NK-92 treated with Interleukin-12 subunit alpha and Interleukin-12 subunit beta, amount 100 ng/mL, for 24 hours (cell line): ENCODE measurements at places on chromosomes 16 and 17.
A peak's percentile ranks its signal among the peaks of the same experiment; 100 is the strongest.

- peak; percentile 65 for DNase-seq
Measured at GRCh38 chr16:24539850-24540601, 660 bp downstream of the RBBP6 start.

- no peak for DNase-seq
Measured at GRCh38 chr16:87966685-87967185, 15.5 kb downstream of the BANP start.

DNA sequence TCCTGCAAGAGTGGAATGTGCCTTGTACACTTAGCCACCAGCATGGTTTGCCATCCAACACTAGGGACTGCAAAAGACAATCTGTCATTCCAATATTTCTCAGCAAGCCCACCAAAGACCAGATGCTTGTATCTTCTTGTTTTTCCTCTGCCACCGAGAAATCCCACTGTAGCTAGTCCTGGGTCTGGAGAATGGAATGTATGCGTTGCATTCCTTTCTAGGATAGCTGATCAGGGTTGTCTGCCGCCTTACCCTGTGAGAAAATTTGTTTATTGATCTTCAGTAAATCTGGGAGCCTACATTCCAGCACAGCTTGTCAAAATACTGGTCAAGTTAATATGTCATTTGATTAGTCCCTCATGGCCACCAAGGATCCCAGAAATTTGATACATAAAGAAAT, 28.1 kb upstream of the ADAMTS18 start:
- DNase-seq: no peak

- no peak for DNase-seq
Measured at GRCh38 chr16:80029761-80030481, 429.4 kb upstream of the MAF start.

- DNase-seq: no peak
Measured at GRCh38 chr16:25219070-25219737, 2.5 kb downstream of the AQP8 start.

DNA sequence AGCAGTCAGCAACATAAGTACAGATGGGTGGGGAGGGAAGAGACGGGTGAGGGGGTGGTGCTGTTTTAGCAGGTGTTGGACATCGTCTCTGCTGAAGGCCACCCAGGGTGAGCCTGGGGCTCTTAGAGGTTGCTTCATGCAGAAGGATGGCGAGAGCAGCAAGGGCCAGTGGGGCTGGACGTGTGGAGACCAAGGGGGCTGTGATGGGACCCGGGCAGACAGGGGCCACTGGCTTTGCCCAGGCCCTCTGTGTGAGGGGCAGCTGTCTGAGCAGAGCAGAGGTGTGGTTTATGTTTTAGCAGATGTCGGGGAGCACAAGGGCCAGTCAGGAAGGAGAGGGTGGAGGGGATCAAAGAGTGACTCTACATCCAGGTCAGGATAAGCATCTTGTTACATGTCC, 4.8 kb downstream of the NARF start:
- DNase-seq: no peak

DNA sequence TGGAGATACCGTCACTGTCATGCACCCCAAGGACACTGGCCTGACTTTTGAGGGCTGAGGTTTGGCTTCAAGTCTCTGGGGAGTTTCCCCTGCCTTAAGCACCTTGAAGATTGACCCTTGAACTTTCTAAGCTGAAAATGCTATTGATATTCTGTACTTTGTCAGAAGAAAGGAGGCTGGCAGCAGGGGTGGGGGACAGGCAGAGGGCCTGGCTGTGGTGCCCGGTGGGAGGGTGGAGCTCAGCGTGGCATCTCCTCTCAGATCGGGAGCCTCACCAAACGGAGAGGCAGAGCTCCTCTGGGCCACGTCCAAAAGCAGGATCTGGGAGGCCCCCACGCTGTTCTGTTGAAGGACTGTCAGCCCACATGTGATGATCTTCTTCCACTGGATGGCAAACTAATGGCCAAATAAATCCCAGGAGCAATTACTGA, 305.2 kb upstream of the IRX3 start:
- no peak for DNase-seq

DNA sequence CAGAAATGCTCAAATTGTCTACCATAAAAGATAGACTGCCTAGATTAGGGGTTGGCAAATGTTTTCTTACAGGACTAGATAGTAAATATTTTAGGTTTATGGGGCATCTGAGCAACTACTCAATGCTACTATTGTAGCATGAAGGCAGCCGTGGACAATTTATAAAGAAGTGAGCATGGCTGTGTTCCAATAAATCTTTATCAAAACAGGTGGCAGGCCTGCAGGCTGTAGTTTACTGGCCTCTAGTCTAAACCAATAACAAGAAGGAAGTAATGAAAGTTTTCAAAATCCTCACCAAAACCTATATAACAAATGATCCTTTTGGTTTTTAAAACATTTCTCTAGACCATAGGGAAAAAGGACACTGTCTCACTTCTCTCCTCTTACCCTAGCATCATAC, 105.2 kb downstream of the PRKCB start:
- DNase-seq: no peak

DNA sequence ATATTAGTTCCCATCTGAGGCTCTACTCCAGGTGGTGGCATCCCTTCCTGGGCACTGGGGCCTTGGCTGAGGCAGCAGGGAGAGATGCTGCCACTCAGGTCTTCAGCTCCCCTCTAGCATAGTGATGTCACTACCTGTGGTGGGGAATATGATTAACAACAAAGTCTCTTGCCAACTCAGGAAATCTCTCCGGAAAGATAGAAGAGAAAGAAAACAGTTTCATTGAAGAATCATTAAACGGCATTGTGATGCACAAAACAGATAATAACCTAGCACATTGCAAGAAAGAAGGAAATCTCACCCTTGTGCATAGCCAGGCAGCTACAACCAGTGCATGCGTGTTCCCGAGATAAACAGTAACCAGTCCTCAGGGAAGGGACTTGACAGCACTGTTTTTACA, 12.2 kb upstream of the ZNF267 start:
- no peak for DNase-seq

GRCh38 chr16:57622361-57623250, 5.8 kb upstream of the ADGRG1 start:
- DNase-seq: no peak

DNA sequence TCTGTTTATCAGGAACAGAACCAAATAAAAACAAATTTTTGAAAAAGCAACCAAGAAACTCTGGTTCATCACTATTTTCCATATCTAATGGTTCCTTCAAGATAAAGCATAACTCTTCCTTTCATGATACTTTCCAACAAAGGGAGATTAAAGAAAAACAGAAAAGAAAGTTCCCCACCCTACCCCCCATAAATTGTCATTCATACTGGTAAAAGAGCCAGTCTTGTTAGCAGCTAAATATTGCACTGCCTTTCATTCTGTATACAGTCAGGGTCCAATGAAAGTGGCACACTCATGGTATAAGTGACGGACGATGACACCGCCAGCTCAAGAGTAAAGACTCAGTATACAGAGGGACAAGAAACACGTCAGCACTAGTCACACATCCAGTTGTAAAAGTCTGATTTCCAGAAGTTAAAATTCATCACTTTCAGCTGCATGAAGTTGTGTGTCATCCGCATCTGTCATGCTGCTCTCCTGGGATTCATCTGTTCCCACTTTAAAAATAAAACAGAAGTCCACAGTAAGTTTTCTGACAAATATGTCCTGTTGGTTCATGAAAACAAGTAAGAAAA, 68.5 kb downstream of the CDC27 start:
- no peak for DNase-seq

DNA sequence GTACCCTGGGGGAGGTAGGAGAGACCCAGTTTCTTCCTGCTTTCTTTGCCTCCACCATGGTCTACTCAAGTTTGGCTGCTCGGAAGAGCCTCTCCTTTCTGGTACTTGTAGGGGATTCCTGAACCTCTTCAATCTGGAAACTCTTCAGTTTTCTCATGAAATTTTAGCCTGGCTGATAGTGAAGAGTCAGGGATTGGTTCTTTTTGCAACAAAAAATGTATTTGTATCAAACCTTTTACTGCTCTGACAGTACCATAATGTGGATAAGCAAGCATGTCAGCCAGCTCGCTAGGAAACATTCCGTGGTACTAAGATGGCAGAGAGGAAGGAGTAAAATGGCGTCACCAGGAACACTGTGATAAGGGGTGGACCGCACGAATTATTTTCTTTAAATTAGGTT, 55.4 kb downstream of the NUP93 start:
- DNase-seq: no peak

DNA sequence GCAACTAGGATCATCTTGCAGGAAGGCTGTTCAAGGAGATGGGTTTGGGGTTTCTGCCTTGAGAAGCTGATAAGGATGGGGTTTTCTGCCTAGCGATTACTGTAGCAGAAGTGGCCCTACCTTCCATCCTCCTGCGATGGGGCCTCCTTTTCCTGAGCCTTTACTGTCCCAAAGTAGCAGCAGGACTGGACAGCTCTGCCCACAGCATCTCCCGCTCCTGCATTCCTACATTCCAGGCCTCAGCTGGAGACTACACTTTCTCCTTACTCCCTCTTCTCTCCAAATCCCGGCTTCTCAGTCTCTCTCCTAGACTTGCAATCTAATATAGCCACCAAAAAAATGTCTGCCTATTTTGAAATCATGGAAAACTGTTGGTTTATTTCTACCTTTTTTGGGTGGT, 355.4 kb downstream of the CA10 start:
- no peak for DNase-seq

- DNase-seq: no peak
Measured at GRCh38 chr16:86079255-86079885, 180.4 kb downstream of the IRF8 start.

DNA sequence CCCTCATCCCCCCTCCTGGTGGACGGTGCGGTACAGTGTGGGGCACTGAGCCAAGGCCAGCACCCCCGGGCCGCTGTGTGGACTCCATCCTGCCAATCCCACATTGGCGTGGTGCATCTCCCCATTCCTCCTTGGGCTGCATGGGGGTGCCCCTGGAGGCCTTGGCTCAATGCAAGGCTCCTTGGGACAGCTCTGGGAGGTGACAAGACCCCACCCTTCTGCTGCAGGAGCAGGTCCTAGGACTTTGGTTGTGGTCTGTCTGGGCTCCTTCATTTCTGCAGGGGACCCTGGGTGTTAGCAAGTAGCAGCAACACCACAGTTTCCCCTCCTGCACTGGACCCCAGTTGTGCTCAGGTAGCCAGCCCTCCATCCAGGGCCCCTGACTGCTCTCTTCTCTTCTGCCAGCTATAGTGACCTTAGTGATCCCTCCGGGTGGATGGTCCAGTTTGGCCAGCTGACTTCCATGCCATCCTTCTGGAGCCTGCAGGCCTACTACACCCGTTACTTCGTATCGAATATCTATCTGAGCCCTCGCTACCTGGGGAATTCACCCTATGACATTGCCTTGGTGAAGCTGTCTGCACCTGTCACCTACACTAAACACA, 1.3 kb downstream of the PRSS21 start:
- DNase-seq: no peak

DNA sequence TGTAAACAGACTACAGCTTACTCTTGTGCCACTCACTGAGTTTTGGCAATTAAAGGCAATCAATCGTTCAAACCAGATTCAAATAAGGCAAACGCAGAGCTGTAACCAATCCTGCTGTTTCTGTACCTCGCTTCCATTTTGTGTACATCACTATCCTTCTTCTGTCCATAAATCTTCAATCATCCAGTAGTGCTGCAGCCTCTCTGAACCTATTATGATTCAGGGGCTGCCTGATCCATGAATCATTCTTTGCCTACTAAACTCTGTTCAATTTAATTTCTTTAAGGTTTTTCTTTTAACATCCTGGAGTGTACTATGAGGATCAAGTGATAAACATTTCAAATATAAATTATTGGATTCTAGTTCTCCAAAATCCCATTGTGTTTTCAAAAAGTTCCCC, 93.9 kb downstream of the CEP112 start:
- DNase-seq: no peak

DNA sequence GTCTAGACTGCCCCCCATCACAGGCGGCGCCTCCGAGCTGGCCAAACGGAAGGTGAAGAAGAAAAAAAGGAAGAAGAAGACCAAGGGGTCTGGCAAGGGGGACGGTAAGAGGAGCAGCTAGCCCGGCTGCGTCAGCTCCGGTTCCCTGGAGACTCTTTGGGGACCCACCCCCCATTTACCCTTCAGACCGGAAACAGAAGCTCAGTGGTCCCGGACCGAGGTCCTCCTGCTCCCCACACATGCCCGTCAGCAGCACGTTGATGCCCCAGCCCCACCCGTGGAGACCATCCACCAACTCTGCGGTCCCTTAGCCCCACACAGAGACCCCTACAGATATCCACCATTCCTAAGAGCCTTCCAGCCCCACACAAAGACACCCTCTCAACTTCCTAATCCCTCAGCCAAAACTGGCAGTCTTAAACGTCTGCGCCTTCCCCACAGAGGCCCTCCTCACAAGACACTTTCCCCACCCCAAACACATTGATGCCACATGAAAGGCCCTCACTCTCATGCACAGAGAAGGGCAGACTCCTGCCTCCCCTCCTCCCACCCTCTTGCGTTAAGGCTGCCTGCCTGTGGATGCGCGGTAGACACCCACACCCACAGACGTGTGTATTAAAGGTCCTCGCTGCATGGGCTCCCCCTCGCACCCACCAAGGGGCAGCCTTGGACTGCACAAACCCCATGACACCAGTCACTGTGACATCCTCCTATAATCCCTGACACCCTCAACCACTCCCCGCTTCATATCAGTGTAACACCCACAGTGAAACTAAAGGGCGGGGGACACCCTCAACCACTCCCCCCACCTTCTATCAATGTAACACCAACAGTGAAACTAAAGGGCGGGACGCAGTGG, 58.2 kb upstream of the RPH3AL start:
- no peak for DNase-seq

- DNase-seq: no peak
Measured at GRCh38 chr16:26240807-26241206, 549.0 kb downstream of the HS3ST4 start.

DNA sequence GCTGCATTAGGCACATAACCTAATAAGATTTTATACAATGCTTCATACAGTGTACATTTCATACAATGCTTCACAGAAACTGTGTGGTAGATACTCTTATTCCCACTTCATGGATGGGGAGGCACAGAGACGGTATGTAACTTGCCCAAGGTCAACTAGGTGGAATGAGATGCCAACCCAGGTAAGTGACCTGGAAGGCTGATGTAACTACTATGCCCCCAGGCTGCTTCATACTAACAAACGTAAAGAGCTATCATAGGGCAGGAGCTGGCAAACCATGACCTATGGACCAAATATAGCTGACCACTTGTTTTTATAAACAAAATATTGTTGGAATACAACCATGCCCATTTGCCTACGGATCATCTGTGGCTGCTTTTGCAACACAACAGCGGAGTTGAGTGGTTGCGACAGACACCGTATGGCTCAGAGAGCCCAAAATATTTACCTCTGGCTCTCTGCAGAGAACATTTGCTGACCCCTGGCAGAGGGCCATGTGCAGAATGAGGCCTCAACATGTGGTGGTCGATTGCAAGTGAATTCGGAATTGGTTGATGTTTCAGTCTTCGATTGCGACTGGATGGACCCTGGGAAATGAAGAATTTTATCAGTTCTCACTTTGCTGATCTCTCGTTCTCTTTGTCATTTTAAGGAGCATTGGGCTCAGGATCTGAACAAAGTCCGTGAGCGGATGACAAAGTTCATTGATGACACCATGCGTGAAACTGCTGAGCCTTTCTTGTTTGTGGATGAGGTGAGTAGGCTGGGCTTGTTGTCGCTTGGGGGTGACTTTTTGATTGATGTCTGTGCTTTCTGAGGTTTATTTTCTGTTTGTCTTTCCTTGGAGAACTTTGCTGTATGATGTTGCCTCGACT, 109.7 kb downstream of the PLCG2 start:
- DNase-seq: no peak

GRCh38 chr17:40311575-40311974, 2.6 kb downstream of the RARA start:
- no peak for DNase-seq

- no peak for DNase-seq
Measured at GRCh38 chr17:70365091-70365583, 195.8 kb downstream of the KCNJ2 start.

GRCh38 chr17:61856035-61856434, 7.3 kb downstream of the BRIP1 start:
- no peak for DNase-seq
